Eye (tissue), 1 donor: ENCODE measurements at places on chromosomes 11 and 22.

DNA sequence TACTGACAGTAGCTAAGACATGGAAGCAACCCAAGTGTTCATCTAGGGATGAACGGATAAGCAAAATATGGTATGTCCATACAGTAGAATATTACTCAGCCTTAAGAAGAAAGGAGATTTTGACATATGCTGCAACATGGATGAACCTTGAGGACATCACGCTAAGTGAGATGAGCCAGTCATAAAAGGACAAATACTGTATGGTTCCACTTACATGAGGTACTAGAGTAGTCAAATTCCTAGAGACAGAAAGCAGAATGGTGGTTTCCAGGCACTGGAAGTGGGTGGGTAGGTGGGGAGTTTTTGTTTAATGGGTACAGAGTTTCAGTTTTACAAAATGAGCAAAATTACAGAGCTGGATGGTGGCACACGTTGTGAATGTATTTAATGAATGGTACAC, 18.1 kb downstream of the CHST1 start:
- DNase-seq = no peak

GRCh38 chr11:60570970-60571369, 55.8 kb downstream of the MS4A13 start:
- no peak for DNase-seq

DNA sequence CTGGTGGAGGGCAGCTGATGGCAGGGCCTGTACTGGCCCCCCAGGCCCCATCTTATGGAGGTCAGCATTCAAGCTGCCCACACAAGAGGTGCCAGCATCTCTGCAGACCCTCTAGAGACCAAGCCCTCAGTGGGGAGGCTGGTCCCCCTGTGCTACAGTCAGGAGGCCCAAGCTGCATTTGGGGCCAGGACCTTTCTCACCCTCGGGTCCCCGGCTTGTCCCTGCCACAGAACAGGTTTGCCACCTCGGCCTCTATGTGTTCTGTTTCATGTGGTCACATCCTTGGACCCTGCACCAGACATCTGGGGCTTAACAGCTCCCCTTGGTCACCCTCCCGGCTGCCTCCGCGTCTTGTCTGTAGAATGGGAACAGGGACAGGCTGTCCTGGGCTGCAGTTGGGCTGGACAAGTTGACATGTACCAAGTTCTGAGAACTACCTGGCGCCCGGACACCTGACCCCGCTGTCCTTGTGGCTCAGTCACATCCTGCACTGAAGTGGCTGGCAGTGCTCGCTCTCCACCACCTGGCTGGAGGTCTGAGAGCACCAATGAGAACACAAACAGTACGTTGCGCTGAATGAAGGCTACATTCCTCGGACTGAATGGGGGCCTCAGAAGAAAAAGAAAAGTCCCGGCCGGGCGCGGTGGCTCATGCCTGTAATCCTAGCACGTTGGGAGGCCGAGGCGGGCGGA, 2.7 kb upstream of the PLXNB2 start:
- no peak for DNase-seq

- DNase-seq = no peak
Measured at GRCh38 chr22:48098243-48098920, 1335.9 kb downstream of the TBC1D22A start.

DNA sequence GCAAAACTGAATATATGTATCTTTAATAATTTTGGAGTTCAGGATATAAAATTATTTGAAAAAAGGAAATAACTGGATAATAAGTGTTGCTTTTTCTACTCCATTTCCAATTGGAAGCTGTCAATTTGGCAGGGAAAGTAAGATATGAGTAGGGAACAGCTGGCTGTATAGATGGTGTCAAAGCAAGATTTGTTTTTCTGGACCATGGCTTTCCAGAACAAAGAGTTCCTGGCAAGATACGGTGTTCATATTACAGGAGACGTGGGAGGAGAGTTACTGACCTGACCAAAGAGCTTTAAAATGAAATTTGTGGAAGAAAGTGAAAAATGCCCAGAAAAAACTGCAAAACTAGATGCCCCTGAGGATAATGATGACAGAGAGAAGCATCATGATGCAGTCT, 442.7 kb upstream of the KIRREL3 start:
- DNase-seq = no peak

GRCh38 chr22:37330200-37331033, 48.1 kb downstream of the CYTH4 start:
- DNase-seq = peak; percentile 95

GRCh38 chr22:35537232-35537631, 3.4 kb upstream of the RASD2 start:
- no peak for DNase-seq

- DNase-seq = no peak
Measured at GRCh38 chr11:9396752-9397151, 12.3 kb downstream of the IPO7 start.

- DNase-seq = peak; percentile 43
Measured at GRCh38 chr11:36149538-36150242, 139.5 kb downstream of the COMMD9 start.

GRCh38 chr22:44890416-44891292, 119.2 kb downstream of the PHF21B start:
- no peak for DNase-seq

GRCh38 chr11:45855308-45855707, 8.0 kb downstream of the CRY2 start:
- DNase-seq = no peak

GRCh38 chr11:28529540-28530410, 421.6 kb downstream of the METTL15 start:
- DNase-seq = peak; percentile 79

GRCh38 chr11:28833670-28834069, 725.5 kb downstream of the METTL15 start:
- peak; percentile 19 for DNase-seq

DNA sequence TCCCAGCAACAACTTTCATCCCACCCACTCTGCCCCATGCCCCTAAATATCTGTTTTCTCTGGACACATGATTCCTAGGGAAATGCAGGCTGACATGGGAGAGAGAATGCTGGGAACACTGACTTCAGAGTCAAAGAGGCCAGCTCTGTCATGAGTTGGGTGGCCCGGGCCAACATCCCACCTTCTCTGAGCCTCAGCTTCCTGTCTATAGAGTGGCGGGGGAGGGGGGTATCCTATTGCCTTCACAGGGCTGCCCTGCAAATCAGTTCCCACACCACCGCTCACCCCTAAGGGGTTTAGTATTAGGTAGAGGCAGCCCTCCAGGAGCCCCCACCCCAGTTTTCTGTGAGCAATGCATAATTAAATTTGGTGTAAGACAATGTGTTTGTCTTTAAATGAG, 175.0 kb upstream of the NCAM1 start:
- DNase-seq = no peak
